AG09309 (cell line): ENCODE measurements at places on chromosomes 12 and 14.

DNA sequence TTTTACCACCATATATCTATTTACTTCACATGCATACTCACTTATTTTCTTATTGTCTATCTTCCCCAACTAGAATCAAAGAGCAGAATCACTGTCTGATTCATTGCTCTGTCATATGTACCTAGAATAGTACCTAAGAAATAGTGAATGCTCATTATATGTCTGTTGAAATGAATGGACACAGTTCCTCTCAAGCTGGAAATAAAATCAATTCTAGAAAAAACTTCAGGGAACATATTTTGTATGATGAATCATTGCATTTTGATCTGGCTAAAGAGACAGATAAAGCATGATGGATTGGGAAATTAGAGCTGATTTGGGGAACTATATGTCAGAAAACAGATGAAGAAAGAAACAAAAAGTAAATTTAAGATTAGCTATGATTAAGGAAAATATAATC is 623.3 kb downstream of the C12orf50 start:
- no peak for DNase-seq

DNA sequence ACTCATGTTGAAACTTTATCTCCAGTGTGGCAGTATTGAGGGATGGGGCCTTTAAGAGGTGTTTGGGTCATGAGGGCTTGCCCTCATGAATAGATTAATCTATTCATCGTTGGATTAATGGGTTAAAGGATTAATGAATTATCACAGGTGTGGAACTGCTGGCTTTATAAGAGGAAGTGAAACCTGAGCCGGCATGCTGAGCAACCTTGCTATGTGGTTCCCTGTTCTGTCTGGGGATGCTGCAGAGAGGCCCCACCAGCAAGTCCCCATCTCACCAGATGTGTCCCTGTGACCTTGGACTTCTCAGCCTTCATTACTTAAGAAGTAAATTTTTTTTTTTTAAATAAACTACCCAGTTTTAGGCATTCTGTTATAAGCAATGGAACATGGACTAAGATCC is 109.6 kb downstream of the DYRK2 start:
- DNase-seq, result no peak

DNA sequence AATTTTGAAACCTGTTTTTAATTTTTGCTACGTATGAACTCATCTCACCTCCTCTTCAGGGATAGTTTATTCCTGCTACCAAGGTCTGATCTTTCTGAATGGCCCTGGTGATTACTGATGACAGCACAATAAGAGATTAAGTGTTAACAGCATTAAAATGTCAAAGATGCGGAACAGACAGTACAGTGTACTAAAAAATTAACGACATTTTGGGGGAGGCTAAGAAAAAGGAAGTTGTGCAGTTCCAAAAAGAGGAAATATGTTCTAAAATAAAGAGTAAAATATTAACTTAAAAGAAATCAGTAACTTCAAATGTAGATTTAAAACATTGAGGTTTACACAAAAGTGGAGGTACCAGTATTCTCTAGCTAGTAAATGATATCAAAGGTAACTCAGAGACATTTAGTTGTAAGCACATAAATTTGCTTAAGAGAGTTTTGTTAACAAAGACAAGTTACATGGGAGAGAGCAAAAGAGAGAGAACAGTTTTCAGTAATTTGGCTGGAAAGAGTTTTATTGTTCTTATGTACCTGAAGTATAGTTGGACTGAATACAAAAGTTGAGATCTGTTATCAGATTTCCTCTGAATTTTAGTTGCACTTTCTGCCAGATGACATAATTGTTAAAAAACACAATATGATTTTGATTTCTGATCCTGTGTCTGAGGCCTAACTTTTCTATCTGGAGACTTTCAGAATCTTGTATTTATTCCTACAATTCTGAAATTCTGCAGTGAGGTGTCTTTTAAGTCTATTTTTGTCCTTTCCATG is 4.2 kb upstream of the CLECL1 start:
- DNase-seq, result no peak

GRCh38 chr12:46386877-46387629 is 14.5 kb upstream of the SLC38A2 start:
- DNase-seq, result no peak

DNA sequence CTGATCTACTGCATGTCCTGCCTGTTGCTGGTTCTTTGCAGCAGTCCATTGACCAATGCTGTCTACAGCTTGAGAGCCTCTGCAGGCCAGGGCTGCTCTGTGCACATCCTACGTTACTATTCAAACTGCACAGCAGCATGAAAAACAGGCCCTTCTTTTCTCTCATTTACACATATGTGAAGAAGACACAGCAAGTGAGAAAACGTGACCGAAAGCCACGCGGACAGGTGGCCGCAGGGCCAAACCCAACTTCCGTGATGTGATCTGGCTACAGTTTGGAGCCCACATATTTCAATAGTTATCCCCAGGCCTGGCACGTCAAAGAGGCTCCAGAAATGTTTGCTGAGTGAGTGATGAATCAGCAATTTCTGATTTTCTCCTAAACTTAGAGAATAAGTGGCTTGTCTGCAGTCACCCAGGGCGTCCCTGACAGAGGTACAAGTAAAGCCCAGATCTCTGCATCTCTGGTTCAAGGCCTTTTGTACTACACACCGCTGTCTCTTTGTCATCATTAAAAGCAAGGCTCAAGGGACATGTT is 17.9 kb upstream of the TCL1B start:
- DNase-seq, result no peak

GRCh38 chr12:115060477-115061168 is 376.6 kb upstream of the TBX3 start:
- DNase-seq, result peak; percentile 80

- no peak for DNase-seq
Observed at GRCh38 chr14:68512088-68512487, 280.8 kb downstream of the ZFP36L1 start.

DNA sequence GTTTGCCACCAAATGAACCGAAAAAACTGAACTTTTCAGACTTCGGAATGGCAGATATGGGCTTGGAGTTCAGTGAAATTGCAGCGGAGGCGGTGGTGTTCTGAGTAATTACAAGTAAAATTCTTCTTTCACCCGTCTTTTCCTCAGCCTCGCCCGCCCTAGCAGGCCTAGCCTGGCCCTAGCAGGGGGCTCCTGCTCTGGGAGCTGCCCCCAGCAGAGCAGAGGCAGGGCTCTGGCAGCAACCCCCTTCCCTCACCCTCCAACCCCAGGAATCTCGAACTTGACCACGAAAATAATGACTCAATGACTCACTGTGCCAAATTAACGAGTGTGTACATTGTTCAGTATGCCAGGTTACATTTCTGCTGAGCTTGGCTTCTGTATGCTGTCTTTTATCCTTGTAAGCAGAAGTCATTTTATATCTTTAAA is 1.1 kb downstream of the PAPLN start:
- DNase-seq, result no peak

- DNase-seq, result no peak
Observed at GRCh38 chr12:26124446-26125399, at the start of gene BHLHE41. TSS of gene BHLHE41 (minus strand) at chr12:26125037. CDS start at chr12:26124779, 258 bp downstream.

DNA sequence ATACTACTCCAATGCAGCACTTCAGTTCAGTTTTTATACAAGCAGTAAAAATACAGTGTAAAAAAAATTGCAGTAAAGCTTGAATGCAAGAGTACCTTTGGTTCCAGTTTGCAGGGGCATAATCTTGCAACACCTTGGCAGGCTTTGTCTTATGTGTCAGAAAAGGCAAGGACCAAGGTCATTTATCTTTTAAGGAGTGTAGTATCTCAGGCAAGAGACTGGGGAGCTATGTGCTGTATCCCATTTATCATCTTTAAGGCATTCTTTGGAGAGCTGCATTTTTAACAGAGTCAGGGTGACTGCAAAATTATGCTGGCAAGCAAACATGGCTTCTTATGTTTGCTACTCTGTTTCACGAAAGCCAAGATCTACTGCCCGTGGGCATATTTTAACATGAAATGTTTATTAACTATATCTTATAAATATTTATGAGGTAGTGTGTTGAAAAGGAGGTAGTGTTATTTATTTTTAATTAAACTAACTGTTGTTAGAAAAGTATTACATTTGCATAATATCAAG is 14.8 kb upstream of the DLGAP5 start:
- DNase-seq, result no peak

- DNase-seq, result peak; percentile 11
Observed at GRCh38 chr12:15693228-15693911, 95.8 kb downstream of the EPS8 start.

- DNase-seq, result no peak
Observed at GRCh38 chr12:26128168-26128567, 3.3 kb upstream of the BHLHE41 start.

DNA sequence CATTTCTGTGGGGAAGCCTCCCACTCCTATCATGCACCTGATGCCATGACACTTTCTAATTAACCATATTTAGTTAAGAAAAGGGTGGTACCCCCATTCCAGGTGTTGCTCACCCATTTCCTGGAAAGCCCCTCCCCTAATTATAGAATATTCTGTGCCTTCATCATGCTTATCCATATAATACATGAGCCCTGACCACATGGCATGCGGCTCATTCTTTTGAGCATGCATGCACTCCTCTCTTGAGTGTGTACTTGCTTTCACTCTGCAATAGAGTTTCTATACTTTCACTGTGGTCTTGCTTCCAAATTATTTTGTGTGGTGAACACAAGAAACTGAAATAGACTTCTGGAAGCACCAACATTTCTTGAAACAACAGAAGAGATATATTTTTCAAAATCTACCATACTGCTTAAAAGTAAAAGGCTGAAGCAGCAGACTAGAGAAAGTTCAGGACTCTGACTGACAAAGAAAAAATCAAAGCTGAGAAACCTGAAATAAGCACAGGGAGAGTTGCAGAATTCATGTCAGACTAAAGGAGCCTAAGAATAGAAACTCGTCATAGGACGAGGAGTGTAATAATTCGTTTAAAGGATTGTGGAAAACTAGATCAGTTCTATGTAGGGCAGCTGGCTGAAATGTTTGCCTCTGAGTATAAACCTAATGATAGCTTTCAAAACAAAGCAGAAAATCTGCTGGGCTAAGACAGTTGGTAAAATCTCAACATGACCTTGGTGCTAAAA is 144.8 kb downstream of the KITLG start:
- no peak for DNase-seq

- DNase-seq, result no peak
Observed at GRCh38 chr12:62647586-62647985, 181.0 kb downstream of the MON2 start.

DNA sequence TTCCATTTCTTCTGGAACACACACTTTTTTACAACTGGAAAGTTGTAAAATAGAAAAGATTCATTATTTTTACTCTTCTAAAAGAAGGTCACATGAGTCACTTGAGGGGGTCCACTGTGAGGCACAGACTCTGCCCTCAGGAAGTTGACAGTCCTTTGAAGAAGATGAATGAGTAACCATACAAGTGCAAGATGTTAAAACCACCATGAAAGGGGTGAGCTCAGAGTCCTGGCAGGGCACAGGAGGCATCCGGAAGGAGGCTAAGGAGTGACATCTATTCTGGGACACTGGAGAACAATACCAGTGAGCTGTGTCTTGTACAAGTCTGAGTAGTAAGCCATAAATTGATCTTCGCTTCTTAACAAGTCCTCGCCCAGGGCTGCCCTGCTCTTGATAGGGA is 126.0 kb upstream of the FRMD6 start:
- DNase-seq, result no peak

GRCh38 chr12:25864306-25865276 is 93.9 kb upstream of the RASSF8 start:
- DNase-seq, result no peak

DNA sequence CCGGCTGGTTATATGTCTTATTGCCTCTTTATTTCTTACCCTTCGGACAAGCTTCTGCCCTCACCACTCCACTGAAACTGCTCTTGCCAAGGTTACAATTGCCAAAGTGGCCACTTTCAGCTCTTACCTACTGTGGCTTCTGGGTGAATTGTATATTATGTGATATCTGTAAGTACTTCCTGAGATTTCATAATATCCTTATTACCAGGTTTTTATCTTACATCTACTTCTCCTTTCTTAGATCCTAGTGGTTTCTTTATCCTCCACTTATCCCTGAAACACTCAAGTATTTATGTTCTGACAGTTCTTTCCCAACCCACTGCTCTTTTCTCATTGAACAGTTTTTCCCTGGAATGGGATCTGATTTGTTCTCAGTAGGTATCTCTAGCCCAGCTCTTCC is 10.5 kb downstream of the CELA1 start:
- no peak for DNase-seq

DNA sequence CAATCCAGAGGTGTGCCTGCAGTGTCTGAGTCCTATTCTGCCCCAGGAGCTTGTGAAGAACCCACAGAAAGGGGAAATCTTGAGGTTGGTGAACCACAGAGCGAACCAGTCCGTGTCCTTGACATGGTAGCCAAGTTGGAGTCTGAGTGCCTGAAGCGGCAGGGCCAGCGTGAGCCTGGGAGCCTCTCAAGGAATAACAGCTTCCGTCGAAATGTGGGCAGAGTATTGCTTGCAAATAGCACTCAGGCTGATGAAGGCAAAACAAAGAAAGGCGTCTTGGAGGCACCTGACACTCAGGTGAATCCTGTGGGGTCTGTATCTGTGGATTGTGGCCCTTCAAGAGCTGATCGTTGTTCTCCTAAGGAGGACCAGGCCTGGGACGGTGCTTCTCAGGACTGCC is 60.5 kb downstream of the ATG14 start:
- DNase-seq, result no peak

GRCh38 chr14:95183082-95183481 is 25.8 kb upstream of the DICER1 start:
- no peak for DNase-seq

DNA sequence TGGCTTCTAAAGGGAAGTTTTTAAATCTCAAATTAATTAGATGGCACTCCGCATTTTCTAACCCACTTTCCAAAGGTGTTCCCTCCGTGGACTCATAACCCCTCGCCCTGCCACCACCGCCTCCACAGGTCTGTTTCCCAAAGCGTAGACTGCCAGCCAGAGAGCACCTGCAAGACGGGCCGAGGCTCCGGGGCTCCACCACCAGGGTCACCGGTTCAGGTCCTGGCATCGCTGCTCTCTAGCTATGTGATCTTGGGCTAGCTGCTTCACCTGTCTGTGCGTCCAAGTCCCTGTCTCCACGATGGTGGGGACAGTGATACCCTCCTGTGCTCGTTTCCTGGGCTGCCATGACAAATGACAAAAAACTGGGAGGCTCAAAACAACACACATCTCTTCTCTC is 11.5 kb downstream of the RIMBP2 start:
- no peak for DNase-seq

GRCh38 chr14:24965934-24966578 is 83.9 kb downstream of the STXBP6 start:
- peak; percentile 90 for DNase-seq

- no peak for DNase-seq
Observed at GRCh38 chr14:53703457-53703856, 253.2 kb downstream of the BMP4 start.

- no peak for DNase-seq
Observed at GRCh38 chr12:96995861-96996260, 88.8 kb downstream of the NEDD1 start.

DNA sequence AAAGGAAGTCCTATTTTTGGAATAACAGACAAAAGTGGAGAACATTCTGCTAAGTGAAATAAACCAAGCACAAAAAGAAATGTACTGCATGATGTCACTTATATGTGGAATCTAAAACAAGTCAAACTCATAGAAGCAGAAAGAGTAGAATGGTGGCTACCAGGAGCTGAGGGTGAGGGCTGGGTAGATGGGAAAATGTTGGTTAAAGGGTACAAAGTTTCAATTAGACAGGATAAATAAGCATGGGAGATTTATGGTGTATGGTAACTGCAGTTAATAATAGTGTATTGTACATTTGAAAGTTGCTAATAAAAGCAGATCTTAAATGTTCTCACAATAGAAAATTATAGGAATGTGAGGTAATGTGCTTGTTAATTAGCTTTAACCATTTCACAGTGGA is 12.8 kb downstream of the LUM start:
- no peak for DNase-seq
